ENCODE measurements at places on chromosomes 12 and 14.

- DNase-seq: no peak
Measured at GRCh38 chr14:56812364-56813141, 2.3 kb upstream of the OTX2 start.

DNA sequence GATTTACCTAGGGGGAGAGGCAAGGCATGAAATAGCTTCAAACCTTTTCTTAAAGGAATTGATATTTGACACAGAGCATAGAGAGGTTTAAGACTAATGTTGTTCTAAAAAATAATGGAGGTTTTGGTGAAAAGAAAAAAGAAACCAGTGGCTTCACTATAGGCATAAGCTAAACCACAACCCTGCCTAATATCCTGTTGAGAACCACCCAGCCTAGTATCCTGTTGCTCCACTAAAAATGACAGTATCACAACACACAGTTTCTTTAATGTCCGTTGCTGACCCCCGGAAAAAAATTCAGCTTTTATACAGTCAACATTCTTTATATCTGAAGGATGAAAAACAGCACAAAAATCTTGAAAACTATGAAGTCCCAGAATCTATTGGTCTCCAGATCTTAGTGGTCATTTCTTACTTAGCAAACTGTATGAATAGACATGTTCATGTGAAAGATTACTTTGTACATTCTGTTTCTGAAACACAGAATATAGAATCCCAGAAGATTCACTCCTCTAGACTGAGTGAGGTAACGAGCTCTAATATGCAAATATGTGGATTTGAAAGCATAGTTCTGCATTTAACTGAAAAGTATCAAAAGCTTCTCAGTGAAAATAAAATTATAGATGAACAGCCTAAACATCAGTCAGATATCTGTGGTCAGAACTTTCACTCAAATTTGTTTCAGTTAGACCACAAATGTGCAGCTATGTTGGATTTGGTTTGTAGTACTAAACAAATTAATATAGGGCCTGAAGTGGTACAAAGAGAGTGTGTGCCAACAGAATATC lies 40.5 kb downstream of the GALC start:
- DNase-seq: no peak

GRCh38 chr12:32419520-32419960 lies 20.2 kb downstream of the FGD4 start:
- DNase-seq: peak; percentile 35

GRCh38 chr12:123283461-123283860 lies 11.8 kb upstream of the CDK2AP1 start:
- DNase-seq: no peak

DNA sequence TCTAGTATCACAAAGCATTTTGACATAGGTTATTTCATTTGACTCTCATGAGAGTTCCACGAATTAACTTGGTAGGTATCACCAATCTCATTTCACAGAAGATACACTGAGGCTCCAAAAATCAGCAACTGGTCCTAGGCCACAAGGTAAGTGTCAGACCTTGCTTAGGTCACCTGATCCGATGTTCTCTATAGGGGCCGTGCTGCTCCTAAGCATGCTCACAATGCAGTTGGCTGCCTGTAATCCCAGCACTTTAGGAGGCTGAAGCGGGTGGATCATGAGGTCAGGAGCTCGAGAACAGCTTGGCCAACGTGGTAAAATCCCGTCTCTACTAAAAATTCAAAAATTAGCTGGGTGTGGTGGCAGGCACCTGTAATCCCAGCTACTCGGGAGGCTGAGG lies 78.7 kb upstream of the FOXN3 start:
- no peak for DNase-seq

DNA sequence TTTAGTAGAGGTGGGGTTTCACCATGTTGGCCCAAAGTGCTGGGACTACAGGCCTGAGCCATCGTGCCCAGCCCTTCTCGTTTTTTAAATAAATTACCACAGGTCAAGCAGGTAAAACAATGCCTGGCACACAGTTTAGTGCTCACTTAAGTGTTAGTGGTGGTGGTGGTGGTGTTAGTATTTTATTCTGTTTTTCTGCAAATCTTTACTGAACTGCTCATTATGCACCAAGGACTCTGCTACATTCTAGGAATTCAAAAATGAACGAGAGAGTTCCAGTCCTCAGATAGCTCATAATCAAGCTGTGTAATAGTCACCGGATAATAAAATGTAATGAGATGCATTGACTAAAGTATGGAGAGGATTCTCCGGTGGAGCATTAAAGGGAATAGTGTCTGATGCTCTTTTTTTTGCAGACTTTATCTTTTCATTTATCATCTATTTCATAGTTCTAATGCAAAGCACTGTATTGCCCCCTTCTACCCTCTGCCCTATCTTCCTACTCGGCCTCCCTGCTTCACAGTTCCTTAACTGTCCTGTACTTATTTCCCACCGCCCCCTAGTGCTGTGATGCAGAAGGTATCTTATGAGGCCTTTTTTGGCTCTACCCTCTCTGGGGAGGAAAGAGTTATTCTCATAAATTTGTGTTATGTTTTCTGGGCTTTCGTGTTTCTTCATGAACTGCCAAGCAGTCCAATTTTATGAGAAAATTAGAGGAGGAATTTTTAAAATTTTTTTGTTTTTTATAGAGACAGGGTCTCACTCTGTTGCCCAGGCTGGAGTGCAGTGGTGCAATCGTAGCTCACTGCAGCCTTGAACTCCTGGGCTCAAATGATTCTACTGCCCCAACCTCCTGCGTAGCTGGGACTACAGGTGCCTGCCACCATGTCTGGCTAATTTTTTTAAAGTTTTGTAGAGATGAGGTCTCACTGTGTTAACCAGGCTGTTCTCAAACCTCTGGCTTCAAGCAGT lies 1.0 kb downstream of the ITFG2 start:
- peak; percentile 79 for DNase-seq

- DNase-seq: no peak
Measured at GRCh38 chr12:122111089-122111641, 32.6 kb downstream of the MLXIP start.

DNA sequence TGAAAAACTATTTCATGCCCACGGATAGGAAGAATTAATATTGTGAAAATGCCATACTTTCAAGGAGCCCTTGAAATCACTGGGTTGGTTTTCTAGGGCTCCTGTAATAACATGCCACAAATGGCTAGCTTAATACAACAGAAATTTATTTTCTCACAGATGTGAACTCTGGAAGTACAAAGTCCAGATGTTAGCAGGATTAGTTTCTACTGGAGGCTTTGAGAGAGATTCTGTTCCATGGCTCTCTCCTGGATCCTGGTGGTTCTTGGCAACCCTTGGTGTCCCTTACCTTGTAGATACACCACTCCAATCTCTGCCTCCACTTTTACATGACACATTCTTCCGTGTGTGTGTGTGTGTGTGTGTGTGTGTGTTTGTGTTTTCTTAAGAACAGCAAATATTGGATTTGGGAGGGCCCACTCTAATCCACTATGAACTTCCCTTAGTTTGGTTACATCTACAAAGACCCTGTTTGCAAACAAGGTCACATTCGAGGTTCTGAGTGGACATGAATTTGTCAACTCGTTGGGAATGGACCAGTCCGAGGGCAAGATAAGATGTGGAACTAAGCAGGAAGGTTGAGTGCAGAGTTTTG lies 381.1 kb downstream of the IPO8 start:
- no peak for DNase-seq

DNA sequence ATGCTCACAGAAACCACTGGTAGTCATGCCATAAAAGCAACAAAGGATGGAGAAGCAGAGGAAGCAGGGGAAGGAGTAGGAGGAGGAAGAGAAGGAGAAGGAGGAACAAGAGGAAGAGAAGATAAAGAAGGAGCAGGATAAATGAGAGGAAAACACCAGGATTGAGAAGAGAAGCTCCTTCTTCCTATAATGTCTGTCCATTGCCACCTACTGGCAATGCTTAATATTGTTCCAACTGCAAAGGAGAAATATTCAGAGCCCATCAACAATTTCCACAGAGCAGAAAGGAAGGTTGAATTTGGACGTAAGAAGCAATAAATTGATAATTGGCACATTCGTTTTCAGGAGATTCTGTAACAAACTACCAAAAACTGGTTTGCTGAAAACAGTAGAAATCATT lies 898.4 kb downstream of the SLC16A7 start:
- DNase-seq: peak; percentile 72

Measured in EH (cell line).